Fibroblast of skin of left quadriceps (primary cell): ENCODE measurements at places on chromosomes 5 and 9.

DNA sequence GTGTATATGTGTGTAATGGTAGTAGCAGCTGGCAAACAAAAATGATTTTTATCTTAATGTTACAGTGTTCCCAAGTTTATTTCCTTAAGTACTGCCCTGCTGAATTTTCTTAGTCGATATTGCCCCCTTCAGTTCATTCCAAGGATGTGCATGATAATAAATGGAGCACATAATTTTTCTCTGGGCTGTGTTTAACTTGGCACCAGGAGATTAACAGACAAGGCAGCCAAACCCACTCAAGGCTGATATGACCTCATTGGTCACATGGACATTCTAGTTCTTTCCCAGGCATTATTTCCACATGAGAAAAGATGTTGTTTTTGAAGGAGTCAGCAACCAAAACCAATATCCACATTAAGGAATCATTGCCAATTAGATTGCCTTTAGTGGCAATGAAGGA, 61.8 kb downstream of the COX7C start:
- DNase-seq, result peak; percentile 30

- DNase-seq, result no peak
These were observed 45.6 kb downstream of the TRIO start for GRCh38 chr5:14188778-14189177.

- DNase-seq, result no peak
These were observed 125.1 kb upstream of the FST start for GRCh38 chr5:53355316-53355715.

DNA sequence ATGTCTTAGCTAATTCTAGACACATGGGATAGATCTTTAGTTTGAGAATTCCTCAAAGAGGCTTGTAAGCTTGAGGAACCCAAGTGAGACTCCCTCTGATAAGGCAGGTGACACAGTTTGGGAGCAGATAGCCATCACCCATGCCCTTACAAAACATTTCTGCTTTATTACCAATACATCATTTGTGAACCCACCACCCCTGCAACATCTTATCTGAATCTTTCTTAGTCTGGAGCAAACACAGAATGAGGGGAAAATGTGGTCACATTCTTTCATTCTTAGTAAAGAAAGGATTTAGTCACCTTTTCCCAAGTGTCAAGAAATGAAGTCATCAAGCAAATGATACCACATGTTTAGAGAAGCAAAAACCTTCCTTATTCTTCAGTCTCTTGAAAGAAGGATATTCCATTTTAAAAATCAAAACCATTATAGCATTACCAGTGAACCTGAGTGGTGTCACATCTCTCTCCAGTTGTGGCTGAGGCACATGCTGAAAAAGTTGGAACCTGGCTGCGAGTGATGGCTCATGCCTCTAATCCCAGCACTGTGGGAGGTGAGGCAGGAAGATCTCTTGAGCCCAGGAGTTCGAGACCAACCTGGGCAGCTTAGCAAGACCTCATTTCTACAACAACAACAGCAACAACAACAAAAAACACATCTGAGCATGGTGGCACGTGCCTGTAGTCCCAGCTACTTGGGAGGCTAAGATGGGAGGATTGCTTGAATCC, 65.9 kb downstream of the PRKACG start:
- DNase-seq, result no peak

GRCh38 chr5:8981016-8981415, 564.9 kb downstream of the SEMA5A start:
- no peak for DNase-seq

DNA sequence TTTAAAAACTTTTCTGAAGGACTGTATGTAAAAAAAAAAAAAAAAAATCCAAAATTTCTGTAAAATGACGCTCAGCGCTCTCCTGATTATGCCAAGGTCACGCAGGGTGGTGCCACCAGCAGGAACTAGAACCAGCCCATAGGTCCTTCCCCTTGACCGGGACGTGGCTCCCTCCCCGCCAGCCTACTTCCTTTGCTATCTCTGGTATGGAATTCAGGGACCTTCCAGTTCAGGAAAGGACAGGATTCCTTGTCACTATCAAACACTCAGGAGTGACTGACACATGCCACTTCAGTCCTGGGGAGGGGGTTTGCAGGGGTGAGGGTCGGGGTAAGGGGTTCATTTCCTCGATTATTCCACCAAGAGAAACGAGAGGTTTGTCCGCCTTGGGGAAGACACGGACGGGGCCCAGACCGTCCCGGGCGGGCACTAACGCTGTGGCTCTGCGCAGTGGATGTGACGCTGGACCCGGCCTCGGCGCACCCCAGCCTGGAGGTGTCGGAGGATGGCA, 18.8 kb downstream of the BTNL9 start:
- no peak for DNase-seq

- DNase-seq, result no peak
These were observed 381.4 kb downstream of the TMEM161B start for GRCh38 chr5:87887247-87887646.

DNA sequence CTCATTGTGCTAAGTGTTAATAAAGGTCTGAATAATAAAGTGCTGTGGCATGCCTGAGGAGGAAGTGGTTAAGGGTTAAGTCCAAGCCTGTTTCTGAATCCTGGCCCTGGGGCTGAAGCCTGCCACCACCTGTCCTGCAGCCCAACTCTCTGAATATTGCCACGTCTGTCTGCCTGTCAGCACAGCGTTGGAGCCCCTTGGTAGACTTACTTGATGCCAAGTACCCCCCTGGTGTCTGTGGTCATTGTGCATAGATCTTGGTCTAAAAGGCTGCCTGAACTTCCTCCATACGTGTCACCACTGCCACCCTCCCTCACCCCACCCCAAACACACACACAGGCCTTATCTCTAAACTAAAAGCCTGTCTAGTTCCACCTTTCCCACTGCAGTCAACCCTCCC, 35.4 kb upstream of the SLC2A8 start:
- DNase-seq, result no peak

DNA sequence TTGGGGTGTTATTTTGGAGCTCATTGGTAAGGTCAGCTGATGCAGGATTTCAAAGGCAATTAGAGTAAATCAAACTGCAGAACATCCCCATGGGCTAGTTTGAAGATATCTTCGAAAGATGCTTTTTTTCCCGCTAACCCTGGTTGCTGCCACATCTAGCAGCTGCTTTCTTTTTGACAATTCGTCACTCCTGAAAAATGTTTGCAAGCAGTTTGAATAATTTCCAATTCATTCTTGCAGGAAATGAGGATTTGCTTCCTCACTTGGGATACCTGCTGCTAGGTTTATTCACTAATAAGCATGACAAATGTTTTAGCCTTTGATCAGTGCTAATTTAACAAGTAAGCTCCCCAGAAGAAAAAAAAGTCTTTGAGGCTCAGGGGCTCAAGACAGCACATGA, 649.6 kb upstream of the RORB start:
- DNase-seq, result no peak

DNA sequence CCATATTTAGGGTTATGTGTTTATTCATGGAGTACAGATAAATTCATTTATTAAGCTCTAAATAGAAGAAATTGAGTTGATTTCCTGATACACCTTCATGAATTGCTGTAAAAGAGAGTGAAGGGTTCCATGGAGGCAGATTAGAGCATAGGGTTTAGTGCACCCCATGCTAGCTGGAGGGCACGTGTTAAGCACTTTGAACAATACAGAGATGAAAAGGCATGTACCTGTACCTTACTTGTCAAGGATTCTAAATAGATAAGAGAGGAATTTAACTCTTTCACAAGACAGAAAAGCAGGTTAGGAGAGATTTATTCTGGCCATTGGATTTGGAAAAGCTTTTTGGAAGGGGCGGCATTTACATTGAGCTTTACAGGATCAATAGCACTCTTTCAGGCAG, 23.3 kb downstream of the TNFAIP8 start:
- DNase-seq, result no peak

GRCh38 chr9:97640325-97640724, 6.7 kb downstream of the NCBP1 start:
- DNase-seq, result no peak

DNA sequence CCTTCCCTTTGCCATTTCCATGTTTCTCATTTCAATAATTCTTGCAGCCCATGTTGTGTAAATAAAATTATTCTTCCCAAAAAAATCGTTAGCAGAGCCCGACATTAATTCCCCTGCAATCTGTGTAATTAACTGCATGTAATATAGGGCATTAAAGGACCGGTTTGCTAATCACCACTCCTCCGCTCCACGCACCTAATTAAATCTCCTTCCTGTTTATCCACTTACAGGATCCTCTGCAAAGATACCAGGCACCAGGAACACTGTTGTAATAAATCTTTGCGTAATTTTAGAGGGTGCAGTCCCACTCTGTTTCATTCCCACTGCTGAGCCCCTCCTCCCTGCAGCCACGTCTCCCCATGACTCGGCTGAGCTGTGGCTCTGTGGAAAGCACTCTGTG, 105.0 kb upstream of the PPP1R26 start:
- no peak for DNase-seq
